ENCODE measurements at places on chromosomes 12 and 14.

DNA sequence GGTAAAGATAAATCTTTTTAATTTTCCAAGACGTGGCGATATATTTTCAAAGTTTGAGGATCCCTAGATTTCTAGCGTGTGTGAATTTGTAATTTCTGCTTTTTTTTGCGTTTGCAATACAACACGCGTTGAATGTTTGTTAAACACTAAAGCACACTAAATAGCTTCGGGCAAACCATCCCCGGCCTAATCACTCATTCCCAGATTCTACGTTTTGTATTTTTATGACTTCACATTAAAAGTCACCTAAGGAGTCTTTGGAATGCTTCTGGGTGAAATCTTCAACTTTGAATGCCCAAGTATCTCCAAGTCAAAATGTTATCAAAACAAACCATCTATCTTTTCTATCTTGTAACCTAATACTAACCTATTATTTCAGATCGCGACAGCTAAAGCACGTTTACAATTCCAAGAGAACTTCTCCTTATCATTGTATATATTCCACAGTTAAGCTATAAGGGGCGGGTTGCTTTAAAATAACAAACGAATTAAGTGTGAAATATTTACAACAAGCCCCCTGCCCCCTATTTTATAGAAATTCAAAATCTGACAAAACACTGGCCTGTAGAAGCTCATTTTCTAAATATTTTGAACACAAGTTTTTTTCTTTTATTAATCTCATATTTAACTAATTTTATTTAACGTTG, 1.1 kb downstream of the ALX1 start:
- DNase-seq = no peak

DNA sequence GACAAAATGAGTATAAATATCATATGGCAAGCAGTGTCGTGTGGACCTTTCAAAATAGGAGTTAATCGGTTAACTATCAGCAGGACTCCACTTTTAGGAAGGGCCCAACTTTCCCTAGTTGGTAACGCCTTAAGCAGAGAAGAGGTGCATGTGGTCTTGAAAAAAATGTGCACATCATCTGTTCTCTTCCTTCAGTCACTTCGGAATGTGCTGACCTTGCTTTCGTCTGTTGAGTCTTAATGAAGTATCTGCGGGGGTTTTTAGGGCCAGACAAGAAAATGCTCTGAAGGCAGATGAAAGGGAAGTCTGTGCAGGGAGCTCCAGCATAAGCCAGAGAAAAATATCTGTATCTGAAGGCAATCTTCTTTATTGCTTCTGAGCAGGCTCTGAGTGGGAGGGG, 185.2 kb downstream of the AEBP2 start:
- no peak for DNase-seq

DNA sequence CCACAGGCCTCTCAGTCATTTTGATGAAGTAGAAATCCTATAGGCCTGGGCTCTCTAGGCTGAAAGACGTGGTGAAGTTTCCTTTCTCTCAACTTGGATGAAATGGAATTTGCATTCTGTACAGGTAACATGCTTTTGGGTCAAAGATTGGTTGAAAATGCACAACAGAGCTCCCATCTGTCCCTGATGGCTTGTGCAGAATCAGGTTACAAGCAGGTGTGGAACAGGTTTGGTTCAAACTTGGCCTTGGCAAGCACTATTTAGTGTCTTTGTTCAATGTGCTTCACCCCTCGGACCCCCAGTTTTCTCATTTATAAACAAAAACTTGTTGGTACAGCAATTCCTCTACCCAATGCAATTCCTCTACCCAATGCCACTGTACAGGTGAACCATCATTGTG, 1493.0 kb downstream of the AACS start:
- no peak for DNase-seq

- no peak for DNase-seq
These were observed 921 bp downstream of the DEPDC4 start for GRCh38 chr12:100265732-100266584.

DNA sequence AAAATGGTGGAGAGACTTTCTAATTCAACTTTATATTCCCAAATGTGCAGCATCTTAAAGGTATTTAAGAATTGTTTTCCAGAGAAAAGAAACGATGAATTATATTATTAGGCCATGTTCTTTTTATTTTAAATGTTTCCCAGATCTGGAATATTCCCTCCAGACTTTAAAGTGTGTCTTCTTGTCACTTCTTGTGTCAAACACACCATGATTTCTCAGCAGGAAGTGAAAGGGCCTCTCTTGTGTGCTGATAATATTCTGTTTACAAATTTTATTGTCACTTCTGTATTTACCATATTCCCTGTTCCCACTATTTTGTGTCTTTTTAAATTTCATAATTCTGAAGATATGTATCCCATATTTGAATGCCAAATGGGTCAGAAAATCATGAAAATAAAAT, 455.0 kb upstream of the FLRT2 start:
- no peak for DNase-seq

GRCh38 chr14:93977790-93978581, 1.6 kb upstream of the ASB2 start:
- no peak for DNase-seq

DNA sequence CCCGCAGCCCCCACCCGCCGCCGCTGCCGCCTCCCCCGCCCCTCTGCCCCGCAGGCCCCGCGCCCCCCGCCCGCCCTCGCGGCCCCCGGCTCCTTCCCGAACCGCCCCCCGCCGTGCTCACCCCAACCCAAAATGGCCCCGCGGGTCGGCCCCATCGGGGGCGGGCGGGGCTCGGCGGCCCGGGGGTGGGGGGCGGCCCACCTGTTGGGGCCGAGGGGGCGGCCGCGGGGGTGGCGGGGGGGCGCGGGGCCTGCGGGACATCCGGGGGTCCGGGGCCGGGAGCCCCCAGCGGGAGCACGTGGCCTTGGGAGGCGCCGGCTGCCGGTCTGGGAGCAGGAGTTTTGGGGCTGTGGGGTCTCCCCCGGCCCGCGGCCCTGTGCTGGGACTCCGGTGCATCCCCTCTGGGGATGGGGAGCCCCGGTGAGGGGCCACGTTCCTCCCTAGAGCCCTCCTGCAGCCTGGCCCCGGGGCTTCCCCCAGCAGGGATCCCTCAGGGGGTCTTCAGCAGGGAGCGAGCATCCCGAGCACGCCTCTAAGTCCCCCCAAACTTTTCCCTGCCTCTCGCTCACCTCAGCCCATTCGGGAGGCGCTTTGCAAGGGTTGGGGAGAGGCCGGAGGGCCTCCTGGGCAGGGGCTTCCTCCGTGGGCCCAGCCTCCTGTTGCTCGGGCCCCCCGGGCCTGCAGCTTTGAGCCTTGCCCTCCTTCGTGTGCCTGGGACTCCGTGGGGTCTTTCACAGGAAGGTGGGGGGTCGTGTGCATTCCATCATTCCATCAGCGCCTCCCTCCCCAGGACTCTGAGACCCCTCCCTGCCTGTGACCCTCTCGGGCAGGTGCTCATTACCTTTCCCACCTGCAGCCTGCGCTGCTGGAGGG, 710 bp downstream of the MTA1 start:
- DNase-seq = no peak

DNA sequence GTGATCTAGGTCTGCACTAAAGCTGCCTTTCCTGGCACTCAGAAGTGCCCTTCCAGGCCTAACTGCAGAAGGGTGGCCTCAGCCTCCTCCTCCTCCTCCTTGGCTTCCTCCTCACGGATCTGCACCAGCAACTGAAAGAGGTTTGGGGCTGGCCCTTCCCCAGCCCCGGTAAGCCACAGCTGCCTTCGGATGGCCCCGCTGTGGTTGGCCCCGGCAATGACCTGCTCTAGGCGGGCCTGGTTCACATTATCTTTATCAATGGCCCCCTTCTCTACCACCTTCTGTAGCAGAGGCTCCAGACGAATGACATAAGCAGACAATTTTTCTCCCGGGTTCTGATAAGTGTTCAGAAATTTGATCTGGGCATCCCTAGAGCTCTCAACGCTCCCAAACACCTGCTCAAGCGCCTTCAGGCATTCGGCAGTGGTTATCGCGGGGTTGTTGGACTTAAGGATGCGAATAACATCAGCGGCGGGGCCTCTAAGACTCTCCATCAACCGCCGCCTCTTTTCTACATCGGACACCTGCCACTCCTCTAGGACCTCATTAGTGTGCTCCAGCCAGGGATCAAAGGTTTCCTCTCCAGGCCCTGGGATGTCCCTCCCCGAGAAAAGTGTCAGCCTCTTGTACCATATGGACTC, 1.5 kb downstream of the PNMA1 start:
- DNase-seq = no peak

DNA sequence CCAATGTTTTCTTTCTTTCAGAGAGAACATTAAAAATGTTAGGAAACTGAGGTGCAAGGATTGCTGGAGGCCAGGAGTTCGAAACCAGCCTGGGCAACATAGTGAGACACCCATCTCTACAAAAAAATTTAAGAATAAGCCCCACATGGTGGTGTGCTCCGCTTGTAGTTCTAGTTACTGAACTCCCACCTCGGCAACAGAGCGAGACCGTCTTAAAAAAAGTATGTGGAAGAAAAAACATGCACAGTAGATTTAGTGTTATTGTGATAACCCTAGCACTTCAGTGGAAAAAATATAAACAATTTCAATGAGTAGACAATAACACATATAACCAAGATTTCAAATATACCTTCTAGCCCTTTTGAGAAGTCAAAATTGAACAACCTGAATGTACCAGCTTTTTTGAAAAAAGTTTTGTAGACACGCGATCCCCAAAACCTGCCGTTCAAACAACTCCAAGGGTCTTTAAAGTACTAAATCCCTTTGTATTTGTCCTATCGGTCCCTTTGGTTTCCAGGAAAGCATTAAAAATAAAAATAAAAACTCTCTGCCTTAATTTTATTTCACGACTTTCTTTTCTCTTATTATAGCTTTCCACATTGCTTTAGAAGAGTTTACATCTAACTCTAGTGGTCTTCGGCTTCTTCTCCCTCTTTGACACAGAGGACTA, 1.0 kb upstream of the ANO6 start:
- DNase-seq = no peak

DNA sequence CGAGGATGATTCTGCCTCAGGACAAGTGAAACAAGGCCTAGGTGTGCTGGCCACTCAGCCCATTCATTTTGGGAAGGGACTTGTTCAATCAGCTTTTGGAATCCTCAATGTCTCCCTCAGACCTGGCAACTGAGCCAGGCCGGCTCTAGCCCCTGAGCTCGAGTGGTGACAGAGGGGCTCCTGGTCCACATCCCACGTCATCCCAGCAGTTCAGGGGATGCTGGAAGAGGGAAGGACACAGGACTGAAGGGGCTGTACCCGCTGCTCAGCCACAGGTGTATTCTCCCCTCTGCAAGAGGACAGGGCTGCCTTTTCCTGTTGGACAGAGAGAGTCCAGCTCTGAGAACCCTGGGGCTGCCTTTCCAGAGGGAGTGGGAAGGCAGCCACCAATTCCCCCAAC, 244.6 kb upstream of the SFSWAP start:
- no peak for DNase-seq

Data from amniotic stem cell (primary cell).